Foreskin melanocyte (primary cell): ENCODE measurements at places on chromosomes 3 and 15.

DNA sequence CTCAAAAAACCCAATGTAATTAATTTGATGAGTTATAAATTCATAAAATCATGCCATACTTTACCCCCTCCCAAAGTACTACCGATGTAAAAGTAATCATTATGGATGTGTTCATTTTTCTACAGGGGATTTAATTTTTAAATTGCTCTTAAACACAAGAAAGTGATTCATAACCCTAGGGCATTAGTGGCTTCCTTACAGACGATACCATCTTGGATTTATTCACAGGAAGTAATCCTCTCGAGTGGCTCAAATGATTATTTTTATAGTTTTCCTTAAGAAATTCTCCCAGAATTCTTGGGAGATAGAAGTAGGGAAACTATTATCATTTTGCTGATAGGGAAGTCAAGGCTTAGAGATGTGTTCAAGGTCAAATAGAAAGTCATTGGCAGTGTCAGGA, 80.9 kb downstream of the PEX5L start:
- DNase-seq, result no peak

GRCh38 chr15:78950902-78951840, 6.3 kb upstream of the CTSH start:
- no peak for DNase-seq

DNA sequence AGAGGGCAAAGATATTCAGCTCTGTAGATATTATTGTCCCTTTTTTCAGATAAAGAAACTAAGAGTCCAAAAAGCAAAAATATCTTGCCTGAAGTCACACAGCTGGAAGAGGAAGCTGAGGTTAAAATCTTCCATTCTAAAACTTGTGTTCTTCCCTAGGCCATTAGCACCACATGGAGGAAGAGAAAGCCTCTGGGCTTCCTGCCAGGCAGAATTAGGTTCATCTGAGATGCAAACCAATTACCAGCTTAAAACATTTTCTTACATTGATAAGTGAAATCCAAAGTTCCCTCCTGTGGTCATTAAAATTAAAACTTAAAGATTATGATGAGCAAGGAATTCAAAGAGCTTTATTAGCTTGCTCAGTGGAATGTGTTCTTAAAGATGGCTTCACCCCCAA, 235.3 kb upstream of the SETMAR start:
- DNase-seq, result no peak

DNA sequence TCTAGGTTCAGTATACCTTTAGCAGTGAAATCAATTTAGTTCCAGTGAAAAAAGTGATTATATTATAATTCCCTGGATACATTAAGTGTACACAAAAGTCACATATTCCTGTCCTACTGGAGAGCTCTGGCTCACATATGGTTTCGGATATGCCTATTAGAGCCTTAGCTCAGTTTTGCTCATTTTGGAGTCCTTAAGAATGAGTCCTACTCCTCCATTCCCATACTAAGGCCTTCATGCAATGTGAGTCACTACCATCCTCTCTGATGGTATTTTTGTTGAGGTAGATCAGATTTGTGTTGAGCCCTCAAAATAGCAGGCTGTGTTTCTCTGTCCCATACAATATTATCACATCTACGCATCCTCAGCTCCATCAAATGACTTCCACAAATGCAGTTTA, 294.2 kb upstream of the COL8A1 start:
- no peak for DNase-seq

- no peak for DNase-seq
Observed at GRCh38 chr3:60759439-60759838, 491.8 kb downstream of the FHIT start.

DNA sequence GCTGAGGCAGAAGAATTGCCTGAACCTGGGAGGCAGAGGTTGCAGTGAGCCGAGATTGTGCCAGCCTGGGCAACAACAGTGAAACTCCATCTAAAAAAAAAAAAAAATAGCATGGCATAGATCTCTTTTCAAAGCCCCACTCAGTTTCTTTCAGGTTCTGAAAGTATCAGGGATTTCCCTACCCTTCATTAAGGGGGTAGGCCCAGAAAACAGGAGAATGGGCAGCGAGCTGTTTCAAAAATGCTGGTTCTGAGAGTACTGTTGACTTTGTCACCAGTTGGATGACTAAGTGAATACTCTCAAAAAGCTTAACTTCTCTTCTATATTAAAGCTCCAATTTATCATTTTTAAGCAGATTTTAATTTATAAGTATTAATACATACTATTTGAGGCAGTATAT, 72.8 kb downstream of the ARHGAP31 start:
- DNase-seq, result no peak

DNA sequence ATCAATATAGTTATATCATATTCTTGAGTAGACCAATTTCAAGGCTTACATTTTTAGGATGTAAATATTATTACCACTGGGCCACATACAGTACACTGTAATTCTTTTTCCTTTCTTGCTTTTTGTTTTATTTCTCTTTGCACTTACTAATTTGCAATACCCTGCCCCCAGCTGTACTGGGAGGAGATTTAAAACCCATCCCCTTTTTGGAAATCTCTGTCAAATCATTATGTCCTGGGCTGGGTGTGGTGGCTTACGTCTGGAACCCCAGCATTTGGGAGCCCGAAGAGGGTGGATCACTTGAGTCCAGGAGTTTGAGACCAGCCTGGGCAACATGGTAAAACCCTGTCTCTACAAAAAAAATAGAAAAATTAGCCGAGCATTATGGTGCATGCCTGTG, 16.2 kb downstream of the ZBTB11 start:
- DNase-seq, result no peak

DNA sequence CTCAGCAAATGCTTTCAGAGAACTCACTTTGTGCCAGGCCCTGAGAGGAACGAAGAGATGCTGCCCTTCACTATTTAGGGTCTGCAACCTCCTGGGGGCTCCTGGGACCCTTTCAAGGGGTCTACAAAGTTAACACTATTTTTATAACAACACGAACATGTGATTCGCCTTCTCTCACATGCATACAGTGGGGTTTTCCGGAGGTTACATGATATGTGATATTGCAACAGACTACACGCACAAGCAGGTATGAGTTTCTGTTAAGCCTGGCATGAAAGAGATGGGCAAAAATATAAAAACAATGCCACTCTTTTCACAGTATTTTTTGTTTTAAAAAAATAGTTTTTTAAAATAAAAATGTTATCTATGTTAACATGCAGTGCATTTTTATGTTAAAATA, 10.3 kb downstream of the STARD5 start:
- DNase-seq, result no peak

- DNase-seq, result no peak
Observed at GRCh38 chr15:65603134-65603533, 7.8 kb downstream of the INTS14 start.

GRCh38 chr15:68795298-68795848, 25.3 kb downstream of the ANP32A start:
- peak; percentile 73 for DNase-seq

GRCh38 chr3:138879541-138880380, 45.0 kb upstream of the PIK3CB start:
- DNase-seq, result no peak

- DNase-seq, result no peak
Observed at GRCh38 chr3:72617424-72618024, 230.7 kb downstream of the SHQ1 start.

- no peak for DNase-seq
Observed at GRCh38 chr15:26660241-26660640, 112.6 kb downstream of the GABRB3 start.

DNA sequence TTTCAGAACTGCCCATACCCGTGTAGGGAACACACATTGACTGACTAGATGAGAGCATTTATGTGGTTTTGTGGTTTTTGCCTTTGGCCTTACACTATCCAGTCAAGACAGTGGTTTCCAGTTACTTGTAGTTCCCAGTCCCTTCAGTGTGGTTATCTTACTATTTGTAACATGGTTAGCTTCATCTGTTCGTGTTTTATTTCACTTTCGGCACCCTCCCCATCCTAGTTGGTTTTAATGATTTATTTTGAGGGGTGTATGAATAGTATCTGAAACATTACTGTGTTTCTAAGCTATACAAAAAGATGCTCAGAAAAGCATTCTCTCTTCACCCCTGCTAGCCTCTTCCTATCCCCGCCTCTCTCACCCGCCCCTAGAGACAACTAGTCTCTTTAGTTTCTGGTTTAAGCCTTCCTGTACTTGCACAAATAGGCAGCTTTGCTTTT, 14.1 kb downstream of the LYSMD4 start:
- peak; percentile 74 for DNase-seq

GRCh38 chr15:90376789-90377188, 11.3 kb upstream of the IQGAP1 start:
- no peak for DNase-seq

GRCh38 chr15:31179693-31180092, 78.2 kb upstream of the TRPM1 start:
- DNase-seq, result no peak

DNA sequence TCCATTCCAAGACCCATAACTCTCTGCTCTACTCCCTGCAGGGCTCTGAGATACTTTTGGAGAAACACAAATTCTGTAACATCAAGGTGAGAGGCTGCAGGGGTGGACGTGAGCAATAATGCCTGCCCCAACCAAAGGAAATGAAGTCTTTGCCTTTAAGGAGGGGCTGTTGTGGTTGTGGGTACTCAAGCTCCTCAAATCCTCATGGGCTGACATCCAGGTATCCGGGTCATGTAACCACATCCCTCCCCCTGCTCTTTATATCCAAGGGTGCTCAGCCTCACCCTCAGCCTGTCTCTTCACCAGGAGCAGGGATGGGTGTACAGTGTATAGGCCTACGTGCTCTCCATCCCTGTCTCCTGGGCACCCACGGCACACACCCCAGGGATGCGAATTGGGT, 32.3 kb downstream of the NOX5 start:
- no peak for DNase-seq

DNA sequence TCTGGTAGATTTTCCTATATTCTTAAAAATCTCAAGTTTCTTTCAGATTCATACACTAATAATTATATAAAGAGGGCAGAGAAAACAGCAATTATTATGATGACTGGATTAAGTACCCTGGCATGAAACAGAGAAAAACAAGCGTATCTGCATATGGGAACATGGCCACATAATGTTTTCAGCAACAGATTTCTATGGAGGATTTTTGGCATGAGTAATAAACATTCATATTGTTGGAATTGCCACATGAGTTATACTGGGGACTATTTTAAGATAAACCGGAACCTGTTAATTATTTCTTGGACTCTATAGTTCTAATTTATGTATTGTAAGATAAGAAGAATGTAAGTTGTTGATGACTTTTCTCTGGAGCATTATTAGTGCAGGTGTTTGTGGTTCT, 112.7 kb downstream of the OXSM start:
- DNase-seq, result no peak

- DNase-seq, result no peak
Observed at GRCh38 chr3:184040010-184040409, 8.5 kb downstream of the HTR3D start.

DNA sequence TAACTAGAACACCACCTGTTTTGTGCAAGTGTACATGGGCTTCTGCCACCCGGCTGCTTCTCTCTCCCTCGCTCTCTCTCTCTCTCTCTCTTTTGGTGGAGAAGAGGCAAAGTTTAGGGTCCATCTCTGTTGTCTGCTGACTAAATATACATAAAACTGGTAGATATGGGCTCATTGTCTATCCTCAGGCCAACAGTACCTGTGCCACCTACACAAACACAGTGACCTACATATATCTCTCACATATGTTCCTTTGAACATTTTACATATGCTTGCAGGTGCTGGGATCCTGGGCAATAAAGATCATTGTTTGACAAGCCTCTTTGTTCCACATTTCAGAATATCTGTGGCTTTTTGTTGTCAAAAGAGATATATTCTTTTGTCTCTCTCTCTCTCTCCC, 256.3 kb upstream of the KCNH8 start:
- DNase-seq, result no peak

GRCh38 chr15:96331945-96332636, 1.6 kb downstream of the NR2F2 start:
- DNase-seq, result no peak

DNA sequence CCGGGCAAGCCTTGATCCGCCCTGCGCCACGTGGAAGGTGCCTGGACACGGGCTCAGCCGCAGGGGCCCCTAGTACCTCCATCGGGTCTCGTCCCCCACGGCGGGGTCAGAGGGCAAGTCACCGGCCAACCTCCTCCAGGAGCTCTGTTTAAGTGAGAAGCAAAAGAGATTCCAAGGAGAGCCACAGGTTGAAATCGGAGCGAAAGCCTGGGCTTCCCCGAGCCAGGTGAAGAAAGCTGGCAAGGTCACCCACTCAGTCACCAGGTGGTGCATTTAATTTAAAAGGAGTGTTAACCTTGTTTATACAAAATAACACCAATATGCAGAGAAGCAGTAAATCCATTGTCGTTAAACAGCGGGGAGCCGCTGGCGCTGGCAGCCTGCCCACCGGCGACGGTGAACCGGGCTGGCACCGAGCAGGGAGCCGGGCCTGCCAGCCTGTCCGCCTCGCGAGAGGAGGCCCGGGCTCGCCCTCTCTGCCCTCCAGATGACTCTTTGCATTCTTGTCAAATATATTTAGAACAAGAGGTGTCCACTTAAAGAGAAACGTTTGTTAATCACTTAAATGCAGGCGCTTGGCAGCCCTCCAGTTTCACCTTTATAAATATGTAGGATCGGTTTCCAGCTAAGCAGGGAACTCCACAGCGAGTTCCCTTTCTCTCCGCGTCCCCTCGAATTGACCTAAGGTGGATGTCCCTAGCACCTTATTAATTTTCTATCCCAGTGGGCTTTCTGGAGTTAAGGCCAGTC, 277.3 kb upstream of the NR2F2 start:
- no peak for DNase-seq

DNA sequence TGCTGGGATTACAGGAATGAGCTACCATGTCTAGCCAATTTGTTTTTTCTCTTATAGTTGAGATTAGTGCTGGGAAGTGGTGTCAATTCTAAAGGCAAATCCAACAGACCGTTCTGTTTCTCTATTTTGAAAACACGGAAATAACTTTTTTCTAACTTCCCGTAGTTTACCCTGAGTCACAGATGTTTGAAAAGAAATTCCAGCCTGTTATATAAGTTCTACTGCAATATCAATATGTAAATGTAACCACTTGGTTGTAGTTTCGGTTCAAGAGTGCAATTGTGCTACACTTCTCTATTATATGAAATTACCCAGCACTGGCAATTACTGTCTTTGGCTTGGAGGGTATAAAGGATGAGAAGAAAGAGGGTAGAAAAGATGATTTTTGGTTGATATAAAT, 22.3 kb upstream of the GNB4 start:
- DNase-seq, result no peak

DNA sequence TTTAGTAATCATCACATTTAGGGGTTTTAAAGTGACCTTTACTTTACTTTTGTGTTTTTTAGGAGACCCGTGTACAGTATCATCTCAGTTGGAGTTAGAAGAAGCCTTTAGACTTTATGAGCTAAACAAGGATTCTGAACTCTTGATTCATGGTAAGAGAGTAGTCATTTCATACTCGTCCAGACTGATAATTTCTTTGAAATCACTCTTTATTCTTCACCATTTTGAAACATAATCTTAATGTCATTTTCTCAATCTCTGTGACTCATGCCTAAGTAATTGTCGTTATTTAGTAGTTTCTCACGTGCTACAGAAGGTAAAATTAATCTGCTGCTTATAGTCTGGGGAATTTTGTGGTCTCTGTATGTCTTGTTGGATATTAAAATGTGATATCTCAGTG, 37.7 kb downstream of the PRKCI start:
- DNase-seq, result no peak
